ENCODE measurements at places on chromosomes 11 and 22.

GRCh38 chr11:71199226-71199820, 53.1 kb downstream of the SHANK2 start:
- DNase-seq = no peak

- DNase-seq = no peak
Measured at GRCh38 chr11:57781529-57781943, 19.9 kb downstream of the CTNND1 start.

GRCh38 chr11:38476808-38477575, 1879.0 kb upstream of the RAG2 start:
- DNase-seq = no peak

DNA sequence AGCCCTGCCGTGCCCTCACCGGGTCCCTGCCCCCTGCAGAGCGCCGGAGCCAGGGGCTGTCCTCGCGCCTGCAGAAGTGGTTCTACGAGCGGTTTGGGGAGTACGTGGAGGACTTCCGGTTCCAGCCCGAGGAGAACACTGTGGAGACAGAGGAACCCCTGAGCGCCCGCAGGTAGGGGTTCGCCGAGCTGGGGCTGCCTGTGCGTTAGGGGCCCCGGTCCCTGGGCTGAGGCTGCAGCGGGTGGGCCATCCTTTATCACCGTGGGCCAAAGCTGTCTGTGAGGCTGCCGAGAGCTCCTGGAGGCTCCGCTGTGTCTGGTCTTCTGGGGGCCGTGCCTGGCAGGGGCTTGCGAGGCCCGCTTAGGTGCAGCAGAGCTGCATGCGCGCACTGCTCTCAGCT, 42.8 kb downstream of the GRAMD4 start:
- no peak for DNase-seq

- DNase-seq = no peak
Measured at GRCh38 chr11:45428116-45428515, 142.0 kb upstream of the SYT13 start.

DNA sequence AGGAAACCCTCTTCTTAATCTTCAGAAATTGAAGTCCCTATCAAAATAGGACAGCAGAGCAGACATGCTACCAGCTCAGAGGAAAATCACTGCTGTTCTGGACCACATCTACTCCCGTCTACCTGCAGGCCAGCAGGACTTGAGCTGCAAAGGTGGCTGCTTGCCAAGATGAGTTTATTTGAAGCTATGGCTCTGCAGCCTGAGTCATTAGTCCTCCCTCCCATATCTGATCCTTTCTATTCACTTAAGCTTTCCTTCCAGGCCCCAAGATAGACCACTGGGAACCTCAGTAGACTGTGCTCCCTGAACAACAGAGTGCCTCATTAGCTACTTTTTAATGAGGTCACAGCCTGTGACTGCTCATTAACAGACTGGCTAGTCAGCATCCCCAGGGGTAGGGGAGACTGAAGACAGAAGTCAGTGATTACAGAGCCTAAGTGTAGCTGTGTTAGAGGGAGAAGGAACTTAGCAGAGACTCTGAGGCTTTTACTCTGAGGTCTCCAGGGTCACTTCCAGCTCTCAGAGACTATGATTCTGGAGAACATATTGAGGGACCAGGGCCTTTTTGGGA, 6.8 kb upstream of the OR10A2 start:
- no peak for DNase-seq

DNA sequence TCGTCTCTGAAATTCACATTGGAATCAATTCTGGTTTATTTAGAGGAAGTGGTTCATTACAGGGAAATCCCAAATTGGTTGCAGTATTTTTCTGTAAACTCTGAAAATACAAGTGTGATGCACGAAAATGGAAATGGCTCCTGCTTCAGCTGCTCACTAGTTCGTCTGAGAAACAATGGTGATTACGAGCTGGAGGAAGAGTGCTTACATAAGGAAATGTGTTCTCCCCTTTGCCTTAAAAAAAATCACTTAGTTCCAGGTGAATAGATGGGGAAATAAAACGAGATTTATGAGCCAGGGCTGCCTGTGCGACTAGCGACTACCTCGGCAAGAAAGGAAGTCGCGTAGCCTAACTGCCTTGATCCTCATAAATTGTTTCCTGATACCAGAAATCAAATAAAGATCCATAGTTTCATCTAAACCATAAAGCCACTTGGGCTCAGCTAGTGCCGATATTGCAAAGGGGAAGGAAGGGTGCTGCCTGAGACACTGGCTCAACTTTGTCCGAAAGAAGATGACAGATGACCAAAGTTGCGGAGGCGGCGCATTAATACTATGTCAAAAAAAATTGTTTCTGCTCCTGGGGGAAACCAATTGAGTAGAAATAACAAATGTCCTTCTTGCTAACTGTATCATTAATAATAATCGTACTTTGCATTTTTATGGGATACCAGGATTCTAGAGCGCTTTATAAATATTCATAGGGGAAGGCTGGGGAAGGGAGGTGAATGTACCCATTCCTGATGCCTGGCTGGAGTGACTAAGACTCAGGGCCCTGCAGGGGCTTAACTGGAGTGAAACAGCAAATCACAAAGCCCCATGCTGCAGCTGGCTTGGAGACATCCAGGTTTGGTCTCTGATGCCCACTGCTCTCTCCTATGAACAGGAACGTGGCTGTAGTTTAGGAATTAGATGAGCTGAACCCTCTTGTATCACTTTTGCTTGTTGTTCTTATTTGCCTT, 185.7 kb downstream of the BLID start:
- DNase-seq = no peak

- DNase-seq = peak; percentile 87
Measured at GRCh38 chr22:37676736-37677492, 1.5 kb downstream of the LGALS1 start.

- no peak for DNase-seq
Measured at GRCh38 chr22:25027959-25028840, 75.7 kb downstream of the KIAA1671 start.

- no peak for DNase-seq
Measured at GRCh38 chr22:24827296-24827695, 21.3 kb downstream of the SGSM1 start.

DNA sequence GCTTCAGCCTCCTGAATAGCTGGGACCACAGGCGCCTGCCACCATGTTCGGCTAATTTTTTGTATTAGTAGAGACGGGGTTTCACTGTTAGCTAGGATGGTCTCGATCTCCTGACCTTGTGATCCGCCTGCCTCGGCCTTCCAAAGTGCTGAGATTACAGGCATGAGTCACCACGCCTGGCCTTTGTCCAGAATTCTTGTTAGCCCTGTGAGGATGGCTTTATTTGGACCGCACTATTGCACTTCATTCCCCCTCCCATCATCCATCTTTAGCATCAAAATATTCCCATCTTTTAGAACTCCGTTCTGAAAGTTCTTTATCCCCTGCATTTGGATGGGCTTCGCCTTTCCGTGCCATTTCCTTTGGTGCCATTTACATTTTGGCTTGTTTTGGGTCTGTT, 2.6 kb downstream of the SAMM50 start:
- DNase-seq = no peak

GRCh38 chr11:76839311-76839710, 21.4 kb upstream of the ACER3 start:
- no peak for DNase-seq

DNA sequence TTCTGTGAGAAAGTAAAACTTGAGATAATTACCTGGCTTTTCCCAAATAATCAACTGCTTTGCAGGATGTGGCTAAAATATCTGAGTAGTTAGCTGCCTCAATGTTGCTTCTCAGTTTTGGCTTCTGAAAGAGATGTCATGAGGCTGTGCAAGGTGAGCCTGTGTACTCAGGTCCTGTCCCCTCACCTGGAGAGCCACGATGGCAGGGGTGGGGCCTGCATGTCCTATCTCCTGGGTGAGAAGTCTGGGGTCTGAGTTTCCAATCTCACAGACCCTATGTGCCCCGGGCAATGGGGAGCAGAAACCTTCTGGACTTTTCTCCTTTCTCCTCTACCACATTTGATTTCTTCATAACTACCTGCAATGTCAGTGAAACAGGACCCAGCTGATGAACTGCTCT, 338.6 kb upstream of the B3GAT1 start:
- no peak for DNase-seq

DNA sequence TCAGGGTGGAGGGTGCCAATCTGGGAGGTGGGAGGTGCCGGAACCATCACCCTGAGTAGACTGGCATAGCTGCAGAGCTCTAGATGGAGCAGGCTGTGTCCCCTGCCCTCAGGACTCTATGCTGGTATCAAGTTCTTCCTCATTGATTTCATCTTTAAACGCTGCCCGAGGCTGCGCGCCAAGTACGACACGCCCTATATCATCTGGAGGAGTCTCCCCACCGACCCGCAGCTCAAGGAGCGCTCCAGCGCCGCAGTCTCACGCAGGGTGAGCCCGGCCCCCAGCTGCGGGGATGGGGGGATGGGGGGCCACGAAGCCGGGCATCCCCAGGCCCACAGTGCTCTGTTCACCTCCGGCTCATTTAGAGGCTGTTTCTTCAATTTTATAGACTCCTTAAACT, 52.5 kb downstream of the GRAMD4 start:
- no peak for DNase-seq

DNA sequence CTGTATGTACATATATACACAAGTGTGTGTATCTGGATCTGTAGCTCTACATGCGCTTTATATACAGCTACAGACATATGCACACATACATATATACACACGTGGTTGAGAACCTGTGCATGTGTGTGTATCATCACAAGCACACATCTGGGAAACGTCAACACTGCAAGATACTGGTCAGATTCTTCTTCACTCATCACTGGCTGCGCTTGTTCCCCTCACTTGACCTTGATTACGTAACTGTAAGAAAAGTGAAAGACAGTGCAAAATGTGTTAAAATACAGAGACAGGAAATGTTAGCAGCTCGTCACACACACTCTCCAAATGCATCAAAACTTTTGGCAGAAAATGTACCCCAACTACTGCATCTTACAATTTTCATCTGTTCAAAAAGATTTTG, 51.9 kb upstream of the MN1 start:
- no peak for DNase-seq

GRCh38 chr11:75147875-75148263, 3.0 kb upstream of the SLCO2B1 start:
- no peak for DNase-seq

DNA sequence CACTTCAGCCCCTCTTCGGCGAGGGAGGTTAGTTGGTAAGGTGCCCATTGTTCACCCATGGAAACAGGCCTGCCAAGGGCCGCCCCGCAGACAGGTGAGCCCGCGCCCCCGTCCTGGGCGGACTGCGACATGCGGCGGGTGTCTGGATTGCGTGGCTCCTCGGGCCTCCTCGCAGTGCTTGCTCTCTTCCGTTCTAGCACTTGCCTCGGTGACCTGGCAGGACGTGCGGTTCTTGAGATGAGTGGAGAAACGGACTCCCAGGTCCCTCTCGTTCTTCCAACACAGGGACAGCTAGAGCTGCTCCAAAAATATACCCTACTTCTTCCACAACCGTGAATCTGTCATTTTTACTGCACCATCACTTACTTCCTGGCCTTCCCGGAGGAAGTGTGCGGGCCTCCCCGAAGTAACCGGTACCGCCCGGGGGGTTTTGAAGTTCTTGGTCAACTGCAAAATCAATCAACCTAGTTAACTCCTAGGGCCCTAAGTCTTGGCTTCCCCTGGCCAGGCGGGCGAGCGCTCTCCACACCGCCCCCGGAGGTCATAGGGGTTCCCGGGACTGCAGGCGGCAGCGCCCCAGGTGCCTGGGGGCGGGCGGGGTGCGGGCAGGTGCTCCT, 745 bp upstream of the ZBTB44 start:
- DNase-seq = peak; percentile 7

DNA sequence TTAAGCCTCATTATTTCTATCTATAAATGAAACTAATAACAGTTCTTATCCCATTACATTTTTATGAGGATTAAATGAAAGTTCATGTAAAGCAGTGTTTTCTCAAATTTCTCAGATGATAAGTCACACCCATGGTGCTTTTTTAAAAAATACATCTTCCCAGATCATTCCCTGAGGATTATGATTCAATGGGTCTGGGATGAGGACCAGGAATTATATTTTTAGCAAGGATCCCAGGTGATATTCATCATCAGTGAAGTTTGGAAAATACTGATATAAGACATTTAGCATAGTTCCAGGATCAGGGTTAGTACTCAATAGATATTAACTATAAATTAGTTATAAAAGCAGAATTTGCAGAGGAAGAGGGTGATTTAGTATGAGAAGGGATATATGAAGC, 89.1 kb downstream of the BBOX1 start:
- DNase-seq = no peak

- no peak for DNase-seq
Measured at GRCh38 chr11:59261150-59261549, 48.4 kb upstream of the MPEG1 start.

DNA sequence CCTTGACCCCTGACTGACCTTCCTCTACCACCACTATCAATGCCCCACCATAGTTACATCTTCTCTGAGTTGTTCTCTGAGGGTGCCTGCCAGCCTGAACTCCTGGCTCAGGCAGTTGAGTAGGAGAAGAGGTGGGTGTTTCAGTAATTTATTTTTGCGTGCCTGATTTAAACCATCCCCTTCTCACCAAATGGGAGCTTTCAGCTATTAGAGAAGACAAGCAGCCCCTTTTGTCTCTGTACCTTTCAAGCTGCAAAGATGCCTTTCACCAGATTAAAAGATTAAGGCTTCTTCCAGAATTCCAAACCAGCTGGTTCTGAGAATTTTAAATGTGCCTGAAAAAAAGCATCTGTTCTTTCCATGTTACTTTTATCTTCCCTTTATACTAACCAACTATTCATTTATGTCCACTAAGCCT, 223.8 kb downstream of the FAM76B start:
- no peak for DNase-seq

- no peak for DNase-seq
Measured at GRCh38 chr22:22366537-22366936, 122.0 kb downstream of the VPREB1 start.

GRCh38 chr11:61183645-61184044, 19.7 kb upstream of the PGA3 start:
- no peak for DNase-seq

DNA sequence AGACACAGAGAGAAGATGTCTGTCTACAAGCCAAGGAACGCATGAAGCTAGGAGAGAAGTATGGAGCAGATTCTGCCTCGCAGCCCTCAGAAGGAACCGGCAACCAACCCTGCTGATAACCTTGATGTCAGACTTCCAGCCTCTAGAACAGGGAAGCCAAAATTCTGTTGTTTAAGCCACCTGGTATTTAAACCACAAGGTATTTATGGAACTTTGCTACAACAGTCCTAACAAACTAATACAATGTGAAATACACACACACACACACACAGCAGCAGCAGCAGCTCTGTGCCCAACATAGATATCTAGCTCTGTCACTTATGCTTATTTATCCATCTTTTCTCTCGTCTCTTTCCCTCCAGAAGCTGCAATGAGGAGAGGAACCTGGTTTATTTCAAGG, 400.0 kb downstream of the ETS1 start:
- DNase-seq = no peak

DNA sequence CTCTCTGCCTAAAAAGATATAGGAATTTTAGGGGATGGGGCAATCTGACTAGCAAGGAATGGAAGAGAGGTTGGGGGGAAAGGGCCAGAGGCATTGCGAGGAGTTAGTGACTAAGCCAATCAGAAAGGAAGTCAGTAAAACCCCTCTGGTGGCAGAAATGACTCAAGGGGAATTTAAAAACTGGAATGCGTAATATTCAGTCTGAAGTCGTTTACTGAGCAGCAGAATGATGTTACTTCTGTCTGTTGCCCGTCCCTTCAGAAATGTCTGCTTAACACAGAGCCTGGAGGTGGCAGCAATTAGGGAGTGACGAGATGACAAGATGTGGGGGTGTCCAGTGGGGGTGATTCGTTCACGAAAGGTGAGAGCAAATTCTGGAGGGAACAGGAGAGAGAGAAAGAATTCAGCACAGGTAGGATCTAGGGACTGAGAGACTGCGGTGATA, 107.7 kb upstream of the CLMP start:
- DNase-seq = no peak
